NCI-H510A treated with DMSO at 0.1 percent for 48 hours (cell line): ENCODE measurements at places on chromosomes 4 and X.

GRCh38 chrX:150934453-150934852, 36.0 kb upstream of the CD99L2 start:
- peak; percentile 45 for DNase-seq

DNA sequence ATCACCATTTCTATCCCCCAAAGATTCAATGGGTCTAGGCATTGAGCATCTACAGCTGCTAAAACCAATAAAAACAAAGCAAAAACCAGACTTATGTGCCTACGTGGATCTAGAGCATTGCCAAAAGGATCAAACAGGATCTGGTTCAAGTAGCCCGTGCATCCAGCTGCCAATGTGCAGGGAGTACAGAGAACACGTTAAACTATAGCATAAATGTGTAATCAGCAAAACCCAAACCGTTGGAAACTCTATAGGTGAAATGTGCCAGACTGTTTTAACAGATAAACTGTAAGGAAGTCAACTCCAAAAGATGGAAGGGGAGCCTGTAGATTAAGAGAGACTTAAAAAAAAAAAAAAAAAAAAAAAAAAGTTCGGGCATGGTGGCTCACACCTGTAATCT, 58.5 kb downstream of the APOO start:
- DNase-seq: no peak

GRCh38 chr4:40524366-40525041, 105.2 kb downstream of the RBM47 start:
- no peak for DNase-seq

DNA sequence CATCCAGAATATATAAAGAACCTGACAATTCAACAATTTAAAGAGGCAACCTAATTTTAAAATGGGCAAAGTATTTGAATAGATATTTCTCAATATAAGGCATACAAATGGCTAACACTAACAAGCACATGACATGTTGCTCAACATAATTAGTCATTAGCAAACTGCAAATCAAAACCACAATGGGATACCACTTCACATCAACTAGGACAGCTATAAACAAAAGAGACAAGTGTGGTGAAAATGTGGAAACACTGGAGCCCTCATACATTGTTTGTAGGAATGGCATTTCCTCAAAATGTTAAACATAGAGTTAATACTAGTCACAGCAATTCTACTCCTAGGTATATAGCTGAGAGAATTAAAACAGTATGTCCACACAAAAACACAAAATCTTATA, 96.7 kb downstream of the CORIN start:
- no peak for DNase-seq

- no peak for DNase-seq
Observed at GRCh38 chrX:252244-252956, 28.8 kb upstream of the PLCXD1 start.
